Right ventricle myocardium inferior (tissue), 1 donor: ENCODE measurements at places on chromosomes 2 and 18. TPM values are rescaled to one million over a fixed set of nuclear protein-coding genes. Genes with fewer than 3 reads are reported as not detected.

DNA sequence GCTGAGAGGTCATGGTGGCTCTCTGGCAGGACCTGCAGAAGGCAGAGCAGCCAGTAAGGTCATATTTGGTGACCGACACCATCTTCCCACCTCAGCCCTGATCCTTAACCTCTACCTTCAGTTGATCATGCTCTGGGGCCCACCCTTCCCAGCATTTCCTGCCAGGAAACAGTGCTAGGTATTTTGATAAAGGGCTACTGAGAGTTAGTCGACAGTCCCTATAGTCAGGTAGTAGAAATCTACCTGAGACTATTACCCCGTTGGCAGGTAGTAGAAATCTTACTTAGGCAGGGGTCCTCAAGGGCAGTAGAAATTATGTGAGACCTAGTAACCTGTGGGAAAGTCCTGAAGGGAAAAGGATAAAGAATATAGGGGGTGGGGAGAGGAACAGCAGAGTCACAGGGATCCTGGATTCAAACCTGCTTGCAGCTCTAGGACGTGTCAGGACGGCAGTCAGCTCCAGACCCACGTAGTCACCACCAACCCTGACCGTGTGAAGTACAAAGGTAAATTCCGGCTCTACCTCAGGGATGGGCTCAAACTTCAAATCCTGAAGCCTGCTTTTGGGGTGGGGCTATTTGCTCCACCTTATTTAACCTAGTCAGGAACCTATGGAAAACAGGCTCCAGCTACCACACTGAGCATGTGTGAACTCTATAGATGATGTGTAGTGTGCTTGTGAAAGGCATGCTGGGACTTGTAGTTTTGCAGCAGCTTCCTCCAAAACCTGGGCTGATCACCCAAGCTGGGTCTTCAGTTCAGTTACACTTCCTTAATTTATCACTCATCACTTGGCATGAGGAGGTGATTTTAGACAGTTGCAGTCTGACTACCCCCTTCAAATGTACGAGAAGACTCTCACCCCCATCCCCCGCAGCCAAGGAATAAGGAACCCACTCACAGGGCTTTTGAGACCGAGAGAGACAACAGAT is at the start of gene DQX1:
TSS of gene DQX1 (minus strand) at position 515 of the 932 bp plus-strand sequence. CDS start at position 13, 502 bp downstream.
- no peak for DNase-seq

GRCh38 chr2:12091201-12091806 is 344.9 kb downstream of the LPIN1 start:
- DNase-seq, result no peak

IL1RN gene
- total RNA-seq, result 0.89 TPM

DNA sequence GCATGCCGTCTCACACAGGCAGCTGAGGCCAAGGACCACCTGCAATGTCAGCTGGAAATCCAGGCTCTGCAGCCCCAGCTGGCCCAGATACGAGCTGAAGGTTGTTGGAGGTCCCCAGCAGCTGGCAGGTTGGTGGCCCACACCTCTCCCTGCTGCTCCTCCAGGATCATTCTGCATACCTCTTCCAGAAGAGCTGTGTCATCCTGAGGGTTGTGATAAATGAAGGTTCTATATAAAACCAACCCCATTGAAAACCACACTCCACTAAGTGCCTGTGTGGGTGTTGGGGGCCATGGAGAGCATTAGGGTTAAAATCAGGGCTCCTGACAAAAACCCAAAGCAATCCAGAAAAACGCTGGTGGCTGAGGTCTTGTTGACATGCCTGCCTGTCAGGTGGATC is 50.4 kb downstream of the C1QL2 start:
- DNase-seq, result no peak

SIGLEC15 gene
- not detected for total RNA-seq

UGT1A5 gene
- not detected for total RNA-seq

TUBA3D gene
- total RNA-seq, result 138 TPM

DOCK10 gene
- 2.3 TPM for total RNA-seq

C2orf81 gene
- total RNA-seq, result 1.1 TPM

DNA sequence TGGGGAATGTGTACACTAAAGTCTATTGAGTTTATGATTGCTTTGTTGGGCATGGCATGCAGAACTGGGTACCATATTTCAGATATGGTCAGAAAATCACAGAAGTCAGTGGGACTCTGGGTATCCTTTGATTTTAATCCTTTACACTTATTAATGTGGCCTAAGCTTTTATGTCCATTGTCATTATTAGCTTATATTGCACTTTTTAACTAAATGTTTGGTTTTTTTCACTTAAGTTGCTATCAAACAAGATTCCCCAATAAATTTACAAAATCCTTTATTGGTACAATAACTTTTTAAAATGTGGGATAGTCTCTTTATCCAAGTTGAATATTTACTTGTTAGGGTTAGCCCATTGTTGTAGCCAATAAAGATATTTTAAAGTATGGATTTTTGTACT is 234.1 kb upstream of the NRP2 start:
- no peak for DNase-seq

- DNase-seq, result no peak
Measured at GRCh38 chr2:131584940-131585339, 57.3 kb downstream of the CCDC74A start.
